ENCODE measurements at places on chromosomes 12 and 14.

DNA sequence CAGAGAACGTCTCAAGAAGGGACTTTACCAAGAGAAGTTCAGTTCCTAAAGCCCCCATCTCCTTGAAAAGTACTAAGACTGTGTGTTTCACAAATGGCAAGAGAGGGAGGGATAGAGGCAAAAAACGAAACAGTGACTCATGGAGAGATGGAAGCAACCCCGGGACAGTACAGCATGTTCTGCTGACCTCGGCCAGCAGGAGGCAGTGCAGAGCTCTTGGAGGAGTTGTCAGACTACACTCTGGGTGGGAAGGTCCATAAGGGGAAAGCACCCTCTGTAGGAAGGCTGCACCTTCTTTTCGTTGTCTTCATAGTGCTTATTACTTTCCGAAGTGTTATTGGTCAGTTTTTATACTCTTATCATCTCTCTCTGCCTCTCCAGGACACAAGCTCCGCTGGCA lies 525.2 kb upstream of the CCDC196 start:
- no peak for DNase-seq

- DNase-seq, result no peak
These were observed 70.7 kb downstream of the RASSF9 start for GRCh38 chr12:85765453-85765869.

GRCh38 chr12:87253157-87253556 lies 776.0 kb downstream of the C12orf50 start:
- DNase-seq, result no peak

- DNase-seq, result no peak
These were observed 48.8 kb upstream of the SLCO1C1 start for GRCh38 chr12:20646239-20646827.

- DNase-seq, result no peak
These were observed 124.2 kb downstream of the PAWR start for GRCh38 chr12:79566452-79567174.

DNA sequence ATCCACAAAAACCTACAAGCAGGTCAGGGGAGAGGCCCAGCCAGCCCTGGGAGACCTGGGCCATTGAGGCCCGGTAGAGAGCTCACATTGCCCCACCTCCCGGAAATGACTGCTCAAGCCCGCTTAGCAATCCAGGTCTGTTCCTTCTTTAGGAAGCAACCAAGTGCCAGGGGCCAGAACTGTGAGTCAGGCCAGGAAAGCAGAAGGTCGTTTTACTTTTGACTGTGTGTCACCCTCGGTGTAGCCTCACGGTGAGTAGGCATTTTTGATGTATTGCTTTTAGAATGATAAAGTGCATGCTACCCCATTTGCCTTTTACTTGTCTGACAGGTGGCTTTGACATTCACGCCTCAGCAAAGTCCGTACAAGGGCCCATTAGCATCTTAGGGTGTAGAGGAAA lies 25.4 kb upstream of the PWP1 start:
- DNase-seq, result no peak

DNA sequence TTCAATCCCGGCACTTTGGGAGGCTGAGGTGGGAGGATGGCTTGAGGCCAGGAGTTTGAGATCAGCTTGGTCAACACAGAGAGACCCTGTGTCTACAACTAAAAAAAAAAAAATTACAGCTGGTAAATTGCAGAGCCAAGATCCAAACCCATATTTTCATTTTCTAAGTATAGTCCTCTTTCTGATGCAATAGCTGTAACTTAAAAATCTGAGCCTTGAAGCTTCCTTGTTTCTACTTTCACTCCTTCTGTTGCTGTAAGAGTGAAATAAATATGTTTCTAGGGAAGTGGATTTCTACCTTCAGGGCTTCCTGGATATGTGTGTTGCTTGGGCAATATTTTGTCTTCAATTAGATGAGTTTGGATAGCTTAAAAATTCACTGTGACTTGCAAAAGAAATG lies 42.0 kb upstream of the PRICKLE1 start:
- DNase-seq, result no peak

DNA sequence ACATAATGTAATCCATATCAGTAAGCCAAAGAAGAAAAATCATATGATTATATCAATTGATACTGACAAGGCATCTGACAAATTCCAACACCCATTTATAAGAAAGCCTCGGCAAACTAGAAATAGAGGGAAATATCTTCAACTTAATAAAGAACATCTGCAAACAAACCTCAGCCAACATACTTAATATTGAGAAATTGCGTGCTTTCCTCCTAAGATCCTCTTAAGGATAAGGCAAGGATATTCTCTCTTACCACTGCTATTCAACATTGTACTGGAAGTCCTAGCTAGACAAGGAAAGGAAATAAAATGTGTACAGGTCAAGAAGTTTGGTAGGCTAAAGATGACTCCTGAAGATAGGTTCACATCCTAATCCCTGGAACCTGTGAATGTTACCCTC lies 115.9 kb downstream of the DERA start:
- DNase-seq, result no peak

- DNase-seq, result no peak
These were observed 131.9 kb downstream of the GRIN2B start for GRCh38 chr12:13849456-13849855.

GRCh38 chr12:124605150-124605882 lies 37.9 kb upstream of the NCOR2 start:
- DNase-seq, result no peak

DNA sequence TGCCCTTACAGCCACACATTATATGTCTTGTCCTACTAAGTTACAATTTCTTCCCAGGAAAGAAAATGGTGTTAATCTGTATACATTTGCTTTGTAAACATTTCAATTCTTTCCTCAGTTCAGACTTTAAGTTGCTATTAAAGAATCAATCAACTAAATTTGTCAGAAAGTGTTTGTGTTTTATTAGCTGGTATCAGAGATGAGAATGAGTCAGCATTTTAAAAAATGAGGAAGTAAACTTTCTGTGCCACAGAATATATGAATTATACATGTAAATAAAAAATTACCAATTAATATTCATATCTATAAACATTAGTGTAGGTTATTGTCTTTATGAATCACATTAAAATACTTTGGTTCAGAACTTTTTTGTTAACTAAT lies 82.0 kb downstream of the LMO3 start:
- no peak for DNase-seq

- no peak for DNase-seq
These were observed 172.2 kb downstream of the SLC16A7 start for GRCh38 chr12:59768031-59768430.

GRCh38 chr12:128903236-128903635 lies 50.0 kb downstream of the GLT1D1 start:
- DNase-seq, result no peak

- no peak for DNase-seq
These were observed 25.7 kb downstream of the WDR89 start for GRCh38 chr14:63616015-63616414.

GRCh38 chr12:109652233-109652976 lies 61.2 kb upstream of the FAM222A start:
- no peak for DNase-seq

DNA sequence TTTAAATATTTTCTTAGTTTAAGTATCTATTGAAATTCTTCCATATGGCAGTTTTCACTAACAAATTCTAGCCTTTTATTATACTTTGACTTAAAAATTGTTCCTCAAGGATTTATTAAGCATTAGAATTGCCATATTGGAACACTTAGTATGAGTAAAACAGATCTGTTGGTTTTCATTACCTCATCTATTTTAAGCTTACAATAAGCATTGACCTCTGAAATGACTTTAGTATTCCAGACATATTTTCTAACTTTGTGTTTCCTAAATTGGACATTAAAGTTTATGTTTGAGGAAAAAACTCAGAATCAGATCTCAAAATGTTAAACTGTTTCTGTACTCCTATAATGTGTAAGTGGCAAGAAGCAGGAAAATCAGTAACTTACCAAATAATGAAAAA lies 48.4 kb downstream of the CSRP2 start:
- no peak for DNase-seq

GRCh38 chr14:64926398-64926995 lies 12.2 kb downstream of the CHURC1 start:
- DNase-seq, result no peak

- no peak for DNase-seq
These were observed 89.8 kb downstream of the CHST11 start for GRCh38 chr12:104546575-104546974.

- DNase-seq, result no peak
These were observed 84.7 kb downstream of the CMAS start for GRCh38 chr12:22130671-22131070.

GRCh38 chr12:101942250-101942605 lies 64.8 kb downstream of the DRAM1 start:
- DNase-seq, result no peak

DNA sequence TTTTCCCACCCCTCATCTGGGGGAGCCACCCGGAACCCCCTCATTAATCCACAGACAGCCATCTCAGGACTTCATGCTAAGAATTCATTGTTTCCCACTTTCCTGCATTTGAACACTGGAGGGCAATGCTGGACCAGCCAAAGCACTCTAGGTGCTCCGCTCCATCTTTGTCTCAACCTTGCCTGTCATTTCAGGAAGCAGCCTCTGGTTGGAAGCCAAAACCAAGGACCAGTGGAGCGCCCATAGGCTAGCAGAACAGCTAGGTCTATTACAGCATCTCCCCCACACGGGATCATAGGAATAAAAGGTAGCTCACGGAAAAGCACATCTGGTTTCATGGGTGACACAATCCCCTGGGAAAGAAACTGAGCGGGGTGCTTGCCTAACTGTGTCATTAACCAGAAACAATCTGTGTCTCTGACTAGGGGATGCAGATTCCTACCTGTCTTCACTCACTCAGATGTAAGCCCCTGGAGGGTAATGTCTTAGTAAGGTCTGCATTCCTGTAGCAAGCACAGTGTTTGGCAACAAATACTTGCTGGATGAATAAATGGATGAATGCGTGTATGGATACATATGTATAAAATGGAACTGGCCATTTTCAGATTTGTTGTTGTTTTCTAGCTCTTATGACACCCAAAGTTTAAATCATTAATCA lies 197.0 kb downstream of the DAD1 start:
- peak; percentile 63 for DNase-seq

DNA sequence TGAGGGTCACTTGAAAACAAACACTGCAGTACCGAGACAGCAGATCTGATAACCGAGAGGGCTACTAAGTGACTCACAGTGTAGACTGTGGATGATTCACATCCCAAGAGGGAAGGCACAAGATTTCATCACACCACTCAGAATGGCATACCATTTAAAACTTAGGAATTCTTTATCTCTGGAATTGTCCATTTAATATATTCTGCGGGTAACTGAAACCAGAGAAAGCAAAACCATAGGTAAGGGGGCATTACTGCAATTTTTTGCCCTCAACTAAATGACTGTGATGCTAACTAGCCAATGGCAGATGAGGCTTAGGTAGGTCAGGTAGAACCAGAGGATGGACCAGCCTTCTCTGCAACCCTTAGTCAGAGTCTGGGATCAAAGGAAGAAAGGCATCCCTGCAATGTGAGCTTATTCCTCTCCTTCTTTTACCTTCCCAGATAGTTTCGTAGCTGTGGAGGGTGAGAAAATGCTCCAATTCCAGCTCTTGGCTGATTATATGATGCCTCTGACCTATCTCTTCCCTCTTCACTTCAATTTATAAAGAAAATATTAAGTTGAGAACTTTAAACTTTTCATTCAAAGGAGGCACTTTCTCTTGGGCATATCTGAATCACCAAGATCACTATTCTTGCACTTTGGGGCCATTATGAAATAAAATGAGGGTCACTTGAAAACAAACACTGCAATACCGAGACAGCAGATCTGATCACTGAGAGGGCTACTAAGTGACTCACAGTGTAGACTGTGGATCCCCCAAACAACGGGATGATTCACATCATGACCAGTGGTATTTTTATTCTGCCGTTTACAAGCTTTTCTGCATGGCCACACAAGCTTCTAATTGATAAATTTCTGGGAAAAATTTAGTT lies 6.8 kb downstream of the ART4 start:
- peak; percentile 83 for DNase-seq

DNA sequence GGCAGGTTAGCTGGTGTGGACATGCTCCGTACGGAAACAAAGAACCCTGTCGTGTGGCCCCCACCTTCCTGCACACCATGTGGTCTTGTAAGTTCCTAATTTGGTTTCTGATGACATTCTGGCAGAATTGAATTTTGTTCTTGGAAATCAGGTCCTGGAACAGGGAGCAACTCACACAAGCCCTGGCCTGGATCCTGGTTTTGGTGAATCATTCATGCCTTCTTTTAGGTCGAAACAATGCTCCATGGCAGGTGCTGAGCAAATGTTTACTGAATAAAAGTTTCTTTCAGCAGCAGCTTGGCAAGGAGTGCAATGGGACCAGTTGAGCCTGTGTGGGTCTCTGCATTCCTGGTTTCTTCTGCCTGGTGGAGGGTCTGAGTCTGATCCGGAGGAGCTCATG lies 978.4 kb downstream of the BCL11B start:
- no peak for DNase-seq

DNA sequence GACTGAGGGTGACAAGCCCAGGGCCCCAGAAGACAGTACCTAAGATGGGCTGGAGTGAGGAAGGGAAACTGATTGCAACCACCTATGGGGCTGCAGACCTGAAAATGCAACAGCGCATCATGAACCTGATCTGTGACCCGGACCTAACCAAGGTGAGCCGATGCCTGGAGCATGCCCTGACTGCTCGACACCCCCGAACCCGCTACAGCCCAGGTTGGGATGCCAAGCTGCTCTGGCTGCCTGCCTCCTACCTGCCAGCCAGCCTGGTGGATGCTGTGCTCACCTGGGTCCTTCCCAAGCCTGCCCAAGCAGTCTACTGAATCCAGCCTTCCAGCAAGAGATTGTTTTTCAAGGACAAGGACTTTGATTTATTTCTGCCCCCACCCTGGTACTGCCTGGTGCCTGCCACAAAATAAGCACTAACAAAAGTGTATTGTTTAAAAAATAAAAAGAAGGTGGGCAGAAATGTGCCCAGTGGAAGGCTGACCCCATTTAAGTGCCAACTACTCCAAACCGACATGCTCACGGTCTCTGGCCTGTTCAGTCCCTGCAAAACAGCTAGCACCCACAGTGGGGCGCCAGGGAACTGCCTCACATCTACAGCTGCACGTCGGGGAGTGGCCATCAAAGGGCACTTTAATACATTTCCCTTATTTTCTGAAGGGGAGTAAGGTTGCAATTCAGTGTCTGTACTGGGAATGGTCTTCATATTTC lies 4.2 kb downstream of the RDH5 start:
- no peak for DNase-seq

DNA sequence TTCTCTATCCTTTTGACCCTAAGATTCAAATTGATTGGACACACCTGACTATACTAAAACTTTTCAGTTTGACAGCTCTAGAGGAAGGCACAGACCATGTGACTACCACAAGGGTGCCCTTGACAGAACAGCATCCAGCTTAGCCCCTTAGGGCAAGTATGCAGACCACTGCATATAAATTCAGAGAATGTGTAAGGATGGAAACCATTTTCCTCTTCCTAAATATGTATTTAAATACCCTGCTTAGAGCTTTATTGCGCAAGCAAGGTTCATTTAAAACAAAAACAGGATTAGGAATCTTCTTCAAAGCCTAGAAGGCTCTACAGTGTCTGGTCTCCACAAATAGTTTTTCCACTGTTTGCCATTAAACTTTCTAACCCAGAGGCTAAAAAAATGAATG lies 202.8 kb downstream of the MED13L start:
- no peak for DNase-seq

- no peak for DNase-seq
These were observed 834.9 kb downstream of the SLC6A15 start for GRCh38 chr12:84077679-84078078.

GRCh38 chr14:92986254-92987147 lies 63.6 kb downstream of the CHGA start:
- no peak for DNase-seq

- no peak for DNase-seq
These were observed 149.1 kb upstream of the FLRT2 start for GRCh38 chr14:85380881-85381280.

- no peak for DNase-seq
These were observed 397.5 kb upstream of the GARIN6 start for GRCh38 chr12:99250091-99250490.

- no peak for DNase-seq
These were observed 35.0 kb downstream of the ACADS start for GRCh38 chr12:120760349-120761254.
